K562 (cell line): ENCODE measurements at places on chromosomes 1 and 21. TPM values are rescaled to one million over a fixed set of nuclear protein-coding genes. Genes with fewer than 3 reads are reported as not detected.
A peak's percentile ranks its signal among the peaks of the same experiment; 100 is the strongest.

Gene WNT3A
- total RNA-seq = not detected in 2 replicates

Gene TMEM200B
- 0.11 and 0.13 TPM in 2 replicates for total RNA-seq

Gene BTBD8
- total RNA-seq = 1.2 and 1.5 TPM in 2 replicates

DNA sequence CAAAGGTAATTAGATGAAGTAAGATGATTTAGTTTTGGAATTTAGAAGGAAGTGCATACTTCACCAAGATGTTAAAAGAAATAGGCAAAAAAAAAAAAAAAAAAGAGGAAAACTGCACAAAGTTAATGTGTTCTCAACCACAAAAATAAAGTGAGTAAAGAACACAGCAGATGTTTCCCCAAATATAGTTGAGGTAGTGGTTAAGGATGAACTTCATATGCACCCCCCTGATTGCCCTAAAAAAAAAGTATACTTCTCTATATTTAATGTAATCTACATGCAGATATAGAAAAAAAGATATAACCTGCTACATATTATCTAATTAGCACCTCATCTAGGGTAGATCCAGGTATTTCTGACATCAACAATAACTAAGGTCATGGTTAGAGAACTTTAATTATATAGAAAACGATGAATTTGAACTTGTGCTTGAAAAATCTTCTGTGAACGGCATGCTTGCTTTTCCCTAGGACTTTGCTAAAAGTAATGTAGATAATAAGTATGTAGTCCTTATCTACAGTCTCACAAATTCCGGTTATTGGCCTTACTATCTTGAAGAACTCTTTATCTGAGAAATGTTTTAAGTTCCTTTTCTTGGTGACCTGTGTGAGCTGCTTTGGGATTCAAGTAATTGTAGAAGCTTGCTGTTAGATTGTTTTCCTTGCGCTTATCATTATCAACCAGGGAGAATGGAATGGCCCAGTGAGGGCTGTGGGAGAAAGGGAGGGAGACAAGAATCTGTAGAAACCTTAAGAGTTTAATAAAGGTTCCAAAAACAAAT, 70.1 kb upstream of the LRRC7 start:
- DNase-seq = peak; percentile 60

DNA sequence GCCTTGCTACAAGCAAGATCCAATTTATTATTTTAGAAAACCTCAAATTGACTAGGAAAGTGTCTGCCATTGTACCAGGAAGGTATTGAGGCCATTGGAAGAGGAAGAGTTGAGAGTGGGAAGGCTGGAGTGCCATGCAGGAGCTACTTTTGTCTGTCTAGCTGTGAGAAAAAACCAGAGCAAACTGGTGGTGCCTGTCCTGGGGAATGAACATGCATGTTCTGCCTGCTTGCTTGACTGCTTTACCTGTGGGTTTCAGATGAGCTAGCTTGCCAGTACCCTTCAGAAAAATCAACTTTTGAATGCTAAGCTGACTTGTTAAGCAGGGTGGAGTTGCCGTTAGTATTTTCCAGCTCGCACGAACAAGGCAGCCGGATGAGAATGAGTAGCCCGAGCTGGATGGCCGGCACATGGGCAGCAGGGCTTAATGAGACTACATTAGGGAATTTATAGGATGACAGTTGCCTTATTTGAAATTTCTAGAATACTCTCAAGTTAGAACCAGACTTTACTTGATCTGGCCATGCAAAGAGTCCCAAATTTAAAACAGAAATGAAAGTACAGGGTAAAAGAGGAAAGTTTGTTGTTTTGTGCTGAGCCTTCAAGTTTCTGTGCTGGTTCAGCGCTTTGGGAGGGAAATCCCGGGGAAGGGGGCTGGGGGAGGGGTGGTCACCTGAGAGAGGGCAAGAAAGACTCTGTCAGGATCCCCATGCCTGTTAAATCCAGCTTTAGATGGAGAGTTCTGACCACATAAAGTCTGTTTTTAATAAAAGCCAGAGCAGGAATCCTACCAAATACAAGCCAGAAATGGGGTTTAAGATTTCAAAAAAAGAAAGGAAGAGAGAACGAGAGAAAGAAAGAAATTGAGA, 29.6 kb upstream of the C1orf105 start:
- no peak for DNase-seq

- DNase-seq = peak; percentile 29
These were observed 1.3 kb downstream of the DYRK1A start for GRCh38 chr21:37367703-37368540.

GRCh38 chr1:174871886-174872285, 127.9 kb upstream of the CACYBP start:
- DNase-seq = no peak
